ENCODE measurements at places on chromosomes 6 and 20.

DNA sequence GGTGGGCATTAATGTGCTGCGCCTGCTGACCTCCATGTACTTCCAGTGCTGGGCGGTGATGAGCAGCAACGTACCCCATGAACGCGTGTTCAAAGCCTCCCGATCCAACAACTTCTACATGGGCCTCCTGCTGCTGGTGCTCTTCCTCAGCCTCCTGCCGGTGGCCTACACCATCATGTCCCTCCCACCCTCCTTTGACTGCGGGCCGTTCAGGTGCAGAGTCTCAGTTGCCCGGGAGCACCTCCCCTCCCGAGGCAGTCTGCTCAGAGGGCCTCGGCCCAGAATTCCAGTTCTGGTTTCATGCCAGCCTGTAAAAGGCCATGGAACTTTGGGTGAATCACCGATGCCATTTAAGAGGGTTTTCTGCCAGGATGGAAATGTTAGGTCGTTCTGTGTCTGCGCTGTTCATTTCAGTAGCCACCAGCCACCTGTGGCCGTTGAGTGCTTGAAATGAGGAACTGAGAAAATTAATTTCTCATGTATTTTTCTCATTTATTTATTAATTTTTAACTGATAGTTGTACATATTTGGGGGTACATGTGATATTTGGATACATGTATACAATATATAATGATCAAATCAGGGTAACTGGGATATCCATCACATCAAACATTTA lies 35.2 kb upstream of the NOP56 start:
- no peak for DNase-seq

GRCh38 chr6:44495036-44495901 lies 107.8 kb downstream of the CDC5L start:
- no peak for DNase-seq

DNA sequence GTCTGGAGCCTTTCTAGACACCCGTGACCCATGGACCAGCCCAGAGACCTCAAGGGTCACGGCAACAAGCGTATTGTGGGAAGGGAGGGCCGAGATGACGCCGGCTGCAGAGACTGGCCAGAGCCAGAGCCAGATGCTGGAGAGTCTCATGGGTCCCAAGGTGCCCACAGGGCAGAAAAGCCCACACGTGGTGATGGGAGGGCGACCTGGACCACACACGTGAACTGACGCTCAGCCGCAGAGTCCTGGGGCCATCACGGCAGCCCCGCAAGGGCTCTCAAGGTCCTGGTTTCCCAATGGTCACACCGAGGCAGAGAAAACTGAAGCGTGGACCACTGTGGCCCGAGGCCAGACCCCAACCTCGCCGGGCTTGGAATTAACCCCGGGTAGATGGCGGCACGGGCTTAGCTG lies 92.6 kb downstream of the YTHDF1 start:
- DNase-seq = no peak

DNA sequence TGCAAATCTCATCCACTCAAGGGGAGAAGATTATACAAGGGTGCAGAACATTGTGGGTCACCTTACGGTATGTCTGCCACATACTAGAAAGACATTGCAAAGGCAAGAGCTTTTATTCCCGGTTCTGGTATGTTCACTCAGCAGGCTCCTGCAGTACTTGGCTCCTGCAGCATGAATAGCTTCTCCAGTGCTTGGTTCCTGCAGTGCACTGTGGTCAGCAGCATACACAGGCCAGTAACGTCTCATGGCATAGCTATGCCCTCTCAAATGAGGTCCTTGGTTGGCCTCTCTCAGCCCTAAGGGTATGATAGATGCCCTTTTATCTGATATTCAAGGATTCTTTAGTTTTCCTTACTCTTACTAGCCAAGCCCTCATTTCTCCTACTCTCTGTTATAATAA lies 12.6 kb downstream of the TCP11 start:
- DNase-seq = no peak

- DNase-seq = no peak
Observed at GRCh38 chr6:41784581-41785171, 2.8 kb upstream of the TOMM6 start.

GRCh38 chr20:32040142-32040953 lies 11.7 kb upstream of the HCK start:
- DNase-seq = no peak

DNA sequence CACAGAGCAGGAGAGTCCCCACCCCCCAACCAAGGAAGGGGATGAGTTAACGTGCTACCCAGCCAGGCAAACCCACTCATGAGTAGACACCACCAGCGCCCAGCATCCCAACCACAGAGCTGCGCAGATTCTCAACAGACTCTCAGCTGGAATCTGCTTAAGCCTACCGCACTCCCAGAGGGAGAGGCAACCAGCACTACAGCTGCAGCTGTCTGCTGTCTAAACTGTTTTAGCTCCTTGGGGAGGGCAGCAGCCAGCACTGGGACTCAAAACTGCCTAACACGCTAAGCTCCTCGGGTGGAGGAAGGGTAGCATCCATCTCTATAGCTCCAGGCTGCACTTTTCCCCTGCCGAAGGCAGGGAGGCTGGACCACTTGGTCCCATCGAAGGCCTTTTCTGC lies 539.8 kb downstream of the EPHA7 start:
- DNase-seq = no peak

- no peak for DNase-seq
Observed at GRCh38 chr20:21309678-21310467, 6.7 kb downstream of the XRN2 start.

DNA sequence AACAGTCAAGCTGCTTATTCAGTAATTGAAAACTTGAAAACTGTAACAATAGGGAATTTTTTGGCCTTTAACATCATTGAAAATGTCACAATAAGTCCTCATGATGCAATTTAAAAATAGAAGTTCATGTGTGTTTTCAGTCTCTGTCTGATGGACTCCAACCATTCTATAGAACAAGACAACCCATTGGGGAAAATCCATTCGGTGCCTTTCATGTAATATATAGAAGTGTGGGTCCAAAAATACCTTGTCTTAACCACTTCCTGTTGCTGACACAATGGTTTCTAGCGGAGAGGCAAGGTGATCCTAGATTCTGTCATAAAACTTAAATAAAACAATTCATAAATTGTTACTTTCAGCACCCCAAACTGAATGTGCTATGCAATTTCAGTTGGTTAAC lies 1131.3 kb upstream of the MAP3K7 start:
- DNase-seq = no peak

- DNase-seq = no peak
Observed at GRCh38 chr6:6123803-6124202, 117.1 kb upstream of the NRN1 start.

DNA sequence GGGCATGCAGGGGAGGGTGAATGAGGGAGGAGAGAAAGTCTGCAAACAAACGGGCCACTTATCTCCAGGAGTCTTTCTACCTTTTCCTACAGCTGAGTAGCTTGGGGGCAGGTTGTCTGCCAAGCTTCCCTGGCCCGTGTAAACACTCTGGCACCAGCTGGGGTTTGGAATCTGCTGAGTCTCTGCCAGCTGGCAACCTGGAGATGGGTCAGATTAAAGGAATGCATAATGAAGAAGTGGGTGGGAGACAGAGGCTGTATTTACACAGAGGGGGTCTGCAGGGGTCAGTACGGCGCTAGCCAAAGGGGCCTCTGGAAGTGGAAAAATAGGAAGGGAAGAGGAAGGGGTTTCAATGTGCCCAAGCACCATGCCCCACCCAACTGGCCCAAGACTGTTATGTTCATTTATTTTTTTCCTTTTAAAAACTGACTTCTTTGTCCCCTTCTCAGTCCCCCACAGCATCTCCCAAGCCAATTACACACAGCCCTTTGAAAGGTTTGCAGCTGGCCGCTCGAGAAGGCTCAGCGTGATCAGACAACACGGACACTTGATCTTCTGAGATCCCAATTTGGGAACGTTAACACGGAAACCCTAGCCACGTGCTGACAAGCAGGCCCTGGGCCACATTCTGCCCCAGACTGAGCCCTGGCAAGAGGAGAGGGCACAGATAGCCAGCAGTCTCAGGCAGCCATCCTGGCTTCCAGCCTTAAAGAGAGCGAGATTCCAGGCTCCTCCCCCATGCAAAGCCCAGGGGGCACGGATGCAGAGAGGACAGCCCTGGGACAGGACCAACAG lies 25.2 kb downstream of the TRAM2 start:
- DNase-seq = peak; percentile 62
